Glutamatergic neuron (in vitro differentiated cells): ENCODE measurements at places on chromosomes 6 and 20. TPM values are rescaled to one million over a fixed set of nuclear protein-coding genes. Genes with fewer than 3 reads are reported as not detected.

Gene FAM209B
- total RNA-seq: not detected

Gene SLC22A23
- 102 TPM for total RNA-seq

DNA sequence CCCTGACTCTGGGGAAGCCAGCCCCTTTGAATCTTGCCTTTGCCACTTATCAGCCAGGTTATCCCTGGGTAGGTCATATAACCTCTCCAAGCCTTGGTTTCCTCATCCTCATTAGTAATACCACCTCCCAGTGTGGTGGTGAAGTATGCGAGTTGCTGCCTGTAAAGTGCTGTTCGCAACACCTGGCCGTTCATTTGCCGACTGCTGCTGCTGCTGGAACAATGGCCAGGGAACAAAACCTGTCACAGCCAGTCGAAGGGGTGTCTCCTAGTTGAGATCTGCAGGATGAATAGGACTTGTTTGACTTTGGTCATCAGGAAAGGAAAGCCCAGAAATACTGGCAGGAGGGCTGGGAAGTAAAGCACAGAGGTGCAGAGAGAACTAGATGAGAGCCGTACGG, 6.1 kb downstream of the MANBAL start:
- peaks cover 9% of the 10 kb centered on the region for H3K4me1 ChIP-seq
- H3K27ac ChIP-seq: no peak overlapping the region
- DNase-seq: no peak
- peaks cover 14% of the 10 kb centered on the region for H3K36me3 ChIP-seq

GRCh38 chr20:10651227-10651990, 22.4 kb downstream of the JAG1 start:
- peaks cover 26% of the 10 kb centered on the region for H3K4me1 ChIP-seq
- no peak overlapping the region for H3K27ac ChIP-seq
- DNase-seq: no peak
- H3K27me3 ChIP-seq: peaks cover 2% of the 10 kb centered on the region

DNA sequence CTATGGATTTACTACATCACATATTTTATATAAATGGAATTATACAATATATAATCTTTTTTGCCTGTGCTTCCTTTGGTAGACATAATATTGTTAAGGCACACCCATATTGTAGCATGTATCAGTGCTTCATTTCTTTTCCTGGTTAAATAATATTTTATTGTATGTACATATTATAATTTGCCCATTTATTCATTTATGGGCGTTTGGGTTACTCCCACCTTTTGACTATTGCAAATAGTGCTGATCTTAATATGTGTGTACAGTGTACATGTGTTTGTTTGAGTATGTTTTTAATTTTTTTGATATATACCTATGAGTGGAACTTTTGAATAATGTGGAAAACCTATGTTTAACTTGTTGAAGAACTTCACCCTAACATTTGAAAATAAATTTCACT, 804.2 kb downstream of the DHX35 start:
- no peak overlapping the region for H3K4me3 ChIP-seq
- H3K4me1 ChIP-seq: no peaks in the 10 kb centered on the region
- no peaks in the 10 kb centered on the region for H3K27me3 ChIP-seq
- peaks cover 5% of the 10 kb centered on the region for H3K36me3 ChIP-seq
- DNase-seq: no peak
- H3K27ac ChIP-seq: no peak overlapping the region

GRCh38 chr6:126198631-126199030, 141.3 kb upstream of the CENPW start:
- H3K4me1 ChIP-seq: no peaks in the 10 kb centered on the region
- no peak for DNase-seq
- no peaks in the 10 kb centered on the region for H3K36me3 ChIP-seq

DNA sequence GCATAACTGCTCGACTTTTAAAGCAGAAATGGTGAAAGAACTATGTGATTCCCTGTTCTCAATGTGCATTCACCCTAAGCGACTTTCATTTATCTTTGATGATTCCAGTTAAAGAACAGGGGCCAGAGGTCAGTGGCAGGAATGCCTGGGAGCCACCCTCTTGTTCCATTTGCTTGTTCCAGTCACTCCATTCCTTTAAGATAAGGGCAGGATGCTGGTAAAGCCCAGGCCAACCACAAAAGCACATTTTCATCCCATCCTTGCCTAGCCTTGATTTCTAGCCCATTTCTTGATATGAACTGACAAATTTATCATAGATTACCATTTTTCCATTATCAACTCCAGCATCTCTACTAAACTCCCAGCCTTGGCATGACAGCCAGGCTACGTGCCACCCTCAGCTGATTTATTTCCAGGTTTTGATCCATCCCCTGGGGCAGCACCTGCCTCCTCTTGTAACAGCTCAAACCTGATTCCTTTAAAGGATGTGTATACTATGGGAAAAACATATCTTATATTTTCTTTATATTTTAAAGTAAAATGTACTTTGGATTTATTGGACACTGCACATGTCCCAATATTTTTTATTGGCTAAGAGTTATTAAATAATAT, 19.2 kb downstream of the HMGN3 start:
- H3K27me3 ChIP-seq: no peaks in the 10 kb centered on the region
- no peak for DNase-seq
- H3K4me1 ChIP-seq: peaks cover 15% of the 10 kb centered on the region
- no peaks in the 10 kb centered on the region for H3K36me3 ChIP-seq
- H3K4me3 ChIP-seq: no peak overlapping the region

GRCh38 chr6:133833949-133834359, 55.0 kb upstream of the TCF21 start:
- peaks cover 7% of the 10 kb centered on the region for H3K4me1 ChIP-seq
- H3K36me3 ChIP-seq: no peaks in the 10 kb centered on the region
- H3K27ac ChIP-seq: peak overlapping the region; percentile 56
- H3K4me3 ChIP-seq: peak overlapping the region; percentile 13
- DNase-seq: no peak

- no peak overlapping the region for H3K4me3 ChIP-seq
- no peak for DNase-seq
- H3K36me3 ChIP-seq: no peaks in the 10 kb centered on the region
- peaks cover 11% of the 10 kb centered on the region for H3K4me1 ChIP-seq
- no peaks in the 10 kb centered on the region for H3K27me3 ChIP-seq
Measured at GRCh38 chr6:15581751-15582150, 81.1 kb downstream of the DTNBP1 start.

DNA sequence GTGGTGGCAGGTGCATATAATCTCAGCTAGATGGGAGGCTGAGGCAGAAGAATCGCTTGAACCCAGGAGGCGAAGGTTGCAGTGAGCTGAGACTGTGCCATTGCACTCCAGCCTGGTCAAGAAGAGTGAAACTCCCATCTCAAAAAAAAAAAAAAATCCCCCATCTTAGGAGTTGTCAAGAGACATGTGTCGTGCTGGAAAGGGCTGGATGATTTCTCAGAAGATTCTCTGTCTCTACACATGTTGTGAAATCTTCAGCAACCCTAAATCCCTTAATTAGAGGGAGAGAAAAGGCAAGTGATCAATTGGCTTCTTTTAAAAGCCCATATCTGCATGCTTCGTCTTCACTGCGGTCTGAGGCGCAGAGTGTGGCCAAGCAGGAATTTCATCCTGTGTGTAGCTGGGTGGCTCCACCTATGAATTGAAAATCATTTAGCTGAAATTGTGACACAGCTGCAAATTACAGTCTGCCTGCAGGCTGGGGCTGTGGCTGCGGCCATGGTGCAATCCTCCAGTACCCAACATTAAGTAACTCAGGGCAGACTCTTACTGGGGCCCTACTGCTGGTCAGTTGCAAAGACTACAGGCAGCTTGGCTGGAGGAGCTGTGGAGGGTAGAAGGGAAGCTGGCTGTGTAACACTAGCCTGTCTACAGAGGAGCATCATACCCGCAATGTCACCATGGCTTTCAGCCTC, 3.2 kb upstream of the TGM3 start:
- H3K36me3 ChIP-seq: no peaks in the 10 kb centered on the region
- DNase-seq: no peak
